Fibroblast of upper back skin (primary cell): ENCODE measurements at places on chromosomes 4 and X.
A peak's percentile ranks its signal among the peaks of the same experiment; 100 is the strongest.

- no peak for DNase-seq
Measured at GRCh38 chr4:155468282-155468681, 91.5 kb upstream of the MAP9 start.

DNA sequence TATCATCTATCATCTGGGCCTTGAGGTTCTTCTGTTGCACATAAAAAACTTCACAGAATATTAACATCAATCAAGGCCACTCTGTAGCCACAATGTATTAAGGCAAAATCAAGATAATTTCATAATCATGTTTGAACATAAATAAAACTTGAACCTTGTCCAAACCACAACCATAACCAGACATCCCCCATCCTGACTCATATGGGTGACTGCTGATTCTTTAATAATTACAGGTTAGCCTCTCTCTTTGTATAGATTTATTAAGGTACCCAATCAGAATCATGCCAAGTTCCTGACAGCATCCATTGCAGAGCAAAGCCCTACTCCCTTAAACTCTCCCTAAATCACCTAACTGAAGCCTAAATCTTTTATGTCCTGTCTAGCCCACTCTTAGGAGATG, 16.7 kb upstream of the AREG start:
- DNase-seq: no peak

DNA sequence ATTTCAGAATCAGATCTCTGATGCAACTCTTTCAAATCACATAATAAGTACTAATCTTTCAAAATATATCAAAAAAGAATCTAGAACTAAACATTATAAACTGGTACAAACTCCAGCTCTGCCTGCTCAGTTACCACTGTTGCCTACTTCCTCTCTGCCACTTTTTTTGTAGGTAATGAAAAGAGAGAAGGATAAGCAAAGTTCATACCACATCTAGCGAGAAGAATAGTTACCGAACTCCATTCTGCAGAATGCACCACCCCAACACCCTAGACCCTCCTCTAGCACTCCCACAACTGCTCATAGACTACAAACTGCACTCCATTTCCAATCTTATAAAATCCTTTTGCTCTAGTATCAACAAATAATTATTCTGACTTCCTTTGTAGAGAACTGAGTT, 19.7 kb upstream of the LRBA start:
- DNase-seq: no peak

DNA sequence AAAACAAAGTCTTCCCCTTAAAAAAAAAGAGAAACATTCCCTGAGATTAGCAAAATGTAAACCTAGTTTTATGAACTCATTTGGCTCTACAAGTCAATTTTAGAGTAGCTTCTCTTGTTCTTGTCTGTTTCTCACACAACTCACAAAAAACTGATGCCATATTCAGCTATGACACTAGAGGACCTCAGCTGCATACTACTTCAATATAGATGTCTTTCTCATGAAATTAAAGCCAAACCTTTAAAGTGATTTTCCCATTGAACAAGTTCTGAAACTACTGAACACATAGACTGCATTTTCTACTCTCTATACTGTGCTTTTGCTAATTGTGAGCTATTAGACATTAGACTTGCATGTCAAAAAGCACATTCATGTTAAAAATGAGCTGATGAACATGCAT, 49.8 kb downstream of the TBCK start:
- peak; percentile 74 for DNase-seq

DNA sequence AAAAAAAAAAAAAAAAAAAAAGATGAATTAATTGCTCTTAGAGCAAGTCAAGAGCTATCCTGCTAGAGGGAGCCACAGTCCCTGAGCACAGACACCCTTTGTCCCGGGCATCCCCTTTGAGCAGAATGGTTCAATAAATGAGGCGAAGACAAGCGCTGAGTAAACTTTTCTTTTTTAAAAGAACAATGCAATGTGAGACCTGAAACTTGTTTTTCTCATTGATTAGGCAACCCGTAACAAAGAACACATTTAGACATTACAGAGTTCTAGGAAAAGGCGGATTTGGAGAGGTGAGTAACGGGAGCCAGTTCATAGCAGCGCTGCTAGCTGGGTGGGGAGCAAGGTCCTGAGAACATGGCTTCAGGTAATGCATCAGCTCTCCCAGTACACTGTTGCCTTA, 46.1 kb downstream of the GRK4 start:
- DNase-seq: peak; percentile 6

GRCh38 chr4:109574931-109575804, 15.1 kb downstream of the MCUB start:
- no peak for DNase-seq

GRCh38 chr4:99403380-99404184, 31.6 kb downstream of the ADH7 start:
- DNase-seq: peak; percentile 65

DNA sequence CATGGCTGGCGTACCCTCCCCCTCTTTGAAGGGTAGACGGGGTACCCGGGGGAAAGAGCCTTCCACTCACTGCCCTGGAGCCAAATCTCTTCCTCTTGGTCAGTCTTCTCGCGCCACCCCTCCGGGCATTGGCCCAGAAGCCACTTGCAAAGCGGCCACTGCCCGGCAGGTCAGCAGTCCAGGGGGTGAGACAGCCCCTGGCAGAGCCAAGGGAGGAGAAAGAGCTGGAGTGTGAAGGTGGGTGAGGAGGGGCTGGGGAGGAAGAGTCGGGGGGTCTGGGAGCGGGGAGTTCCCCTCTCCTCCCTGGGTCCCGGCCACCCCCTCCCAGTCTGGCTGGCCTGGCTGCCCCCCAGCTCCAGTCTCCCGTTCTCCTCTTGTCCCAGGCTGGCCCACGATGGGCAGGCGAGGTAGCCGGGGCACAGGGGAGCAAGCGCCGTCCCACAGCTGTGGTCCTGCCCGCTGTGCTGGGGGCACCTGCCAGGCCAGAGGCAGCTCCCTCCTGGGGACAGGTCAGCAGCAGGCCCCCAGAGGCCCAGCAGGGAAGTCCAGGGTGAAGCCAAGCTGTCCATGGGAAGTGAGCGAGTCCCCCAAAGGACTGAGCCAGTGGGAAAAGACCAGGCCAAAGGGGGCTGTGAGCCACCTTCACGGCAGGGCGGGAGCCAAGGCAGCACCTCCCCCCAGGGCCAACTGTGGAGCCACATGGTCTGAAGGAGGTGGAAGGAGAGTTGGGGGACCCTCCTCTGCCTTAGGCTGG, 21.6 kb upstream of the DUSP9 start:
- DNase-seq: no peak

GRCh38 chr4:52860361-52860760, 1.8 kb upstream of the RASL11B start:
- DNase-seq: no peak

- peak; percentile 46 for DNase-seq
Measured at GRCh38 chr4:155609455-155610059, 57.1 kb upstream of the GUCY1A1 start.

GRCh38 chrX:96112689-96113088, 572.0 kb upstream of the DIAPH2 start:
- no peak for DNase-seq

- peak; percentile 31 for DNase-seq
Measured at GRCh38 chr4:152983221-152983620, 47.1 kb downstream of the FHDC1 start.

DNA sequence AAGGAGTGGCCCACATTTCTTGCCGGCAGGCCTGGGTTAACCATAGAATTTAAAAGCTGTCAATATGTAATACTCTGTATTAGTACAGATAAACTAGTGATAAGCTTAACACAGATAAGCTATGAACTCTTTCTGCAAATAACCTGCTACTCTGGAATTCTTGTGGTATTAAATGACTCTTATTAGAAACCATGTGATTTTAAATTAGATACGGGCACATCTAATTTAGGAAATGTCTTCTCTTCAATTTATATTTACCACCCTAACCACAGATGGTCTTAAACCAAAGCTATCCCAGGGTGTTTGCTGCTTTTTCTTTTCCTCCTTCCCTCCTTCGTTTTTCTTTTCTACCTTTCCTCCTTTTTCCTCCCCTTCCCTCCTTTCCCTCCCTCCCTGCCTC, 4.9 kb downstream of the GNRHR start:
- DNase-seq: no peak

GRCh38 chr4:105923497-105924238, 28.4 kb downstream of the NPNT start:
- no peak for DNase-seq

GRCh38 chr4:94924566-94924965, 166.8 kb downstream of the BMPR1B start:
- DNase-seq: no peak

- peak; percentile 38 for DNase-seq
Measured at GRCh38 chr4:156575430-156576073, 396.0 kb downstream of the PDGFC start.

GRCh38 chr4:155722816-155723499, 35.9 kb upstream of the GUCY1B1 start:
- peak; percentile 87 for DNase-seq

- peak; percentile 26 for DNase-seq
Measured at GRCh38 chr4:41719417-41719816, 29.1 kb downstream of the PHOX2B start.

DNA sequence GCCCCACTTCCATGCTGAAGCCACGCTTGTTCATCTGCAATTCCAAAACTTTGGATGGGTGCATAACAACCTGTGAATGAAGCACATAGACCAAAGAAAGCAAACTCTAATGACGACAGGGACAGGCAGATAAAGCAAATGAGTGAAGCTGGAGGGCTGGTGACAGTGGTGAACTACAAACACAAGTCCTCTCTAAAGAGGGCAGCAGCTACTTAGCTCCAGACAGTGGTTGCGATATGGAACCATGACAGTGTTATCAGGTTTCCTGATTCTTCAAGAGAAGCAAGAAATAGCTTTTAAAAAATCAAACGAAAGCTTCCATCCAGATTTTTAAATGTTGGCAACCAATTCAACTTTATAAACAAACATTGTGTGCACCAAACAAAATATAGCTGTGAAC, 23.8 kb downstream of the NOX1 start:
- no peak for DNase-seq

GRCh38 chrX:74104356-74105015, 199.5 kb upstream of the ZCCHC13 start:
- peak; percentile 7 for DNase-seq

DNA sequence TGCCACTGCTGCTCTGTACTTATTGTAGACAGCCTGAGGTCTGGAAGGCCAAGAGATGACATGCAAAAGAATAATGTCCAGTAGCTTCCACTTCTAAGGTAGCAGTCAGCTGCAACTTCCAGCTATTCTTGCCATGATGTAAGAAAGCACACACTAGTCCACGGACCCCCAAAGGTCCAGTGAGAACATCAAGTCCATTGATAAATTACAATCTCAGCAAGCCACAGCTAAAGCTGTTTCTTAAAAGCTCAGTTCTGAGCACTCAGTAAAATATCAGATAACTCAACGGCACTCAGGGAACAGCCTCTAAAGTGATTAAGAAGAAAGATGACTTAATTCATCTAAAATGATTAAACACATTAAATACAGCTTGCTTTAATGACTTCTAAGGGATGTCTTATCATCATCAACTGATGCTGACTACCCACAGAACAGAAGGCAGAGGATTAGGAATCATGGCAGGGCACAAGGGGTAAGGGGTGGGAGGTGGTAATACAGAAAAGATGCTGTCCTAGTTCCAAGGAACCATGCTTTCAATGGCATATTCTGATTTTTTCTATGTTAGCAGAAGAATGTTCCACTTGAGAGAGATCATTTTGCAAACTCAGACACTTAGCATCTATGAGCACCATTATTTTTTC, 99.1 kb upstream of the CBR4 start:
- DNase-seq: no peak

DNA sequence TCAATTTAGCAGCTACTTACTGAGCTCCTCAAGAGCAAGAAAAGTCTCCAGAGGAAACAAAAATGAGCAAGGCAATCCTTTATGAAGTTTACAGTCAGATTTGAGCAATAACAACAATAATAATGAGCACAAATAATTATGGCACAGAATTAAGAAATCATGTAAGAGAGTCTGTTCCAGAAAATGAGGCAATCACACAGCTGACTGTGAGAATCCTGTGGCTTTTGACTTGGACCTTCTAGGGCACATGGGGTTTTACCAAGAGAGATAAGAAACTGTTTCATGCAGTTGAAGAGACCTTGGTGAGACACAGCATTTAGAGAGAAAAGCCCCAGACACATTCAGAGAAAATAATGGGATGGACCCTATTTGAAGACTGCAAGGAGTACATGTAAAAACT, 362.6 kb upstream of the MAGEB2 start:
- DNase-seq: no peak

DNA sequence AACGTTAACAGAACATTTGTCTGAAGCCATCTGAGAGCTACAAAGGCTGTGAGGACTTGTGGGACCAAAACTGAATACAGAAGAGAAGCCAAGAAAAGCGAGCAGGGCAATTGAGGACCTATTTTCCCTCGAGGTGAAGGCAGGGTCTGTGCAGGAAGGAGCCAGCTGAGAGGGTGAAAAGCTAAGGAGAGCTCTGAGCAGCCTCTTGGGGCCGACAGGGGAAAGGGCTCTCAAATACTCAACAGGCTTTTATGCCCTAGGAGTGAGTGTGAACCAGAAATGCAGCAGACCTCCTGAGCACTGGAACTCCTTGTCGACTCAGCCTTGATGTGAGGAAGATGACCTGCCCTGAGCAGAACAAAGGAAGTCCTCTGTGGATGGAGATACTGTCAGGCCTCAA, 54.2 kb downstream of the C4orf50 start:
- no peak for DNase-seq

GRCh38 chr4:129144755-129145206, 48.8 kb downstream of the C4orf33 start:
- DNase-seq: no peak

- DNase-seq: no peak
Measured at GRCh38 chrX:141320801-141321200, 78.5 kb upstream of the SPANXC start.

DNA sequence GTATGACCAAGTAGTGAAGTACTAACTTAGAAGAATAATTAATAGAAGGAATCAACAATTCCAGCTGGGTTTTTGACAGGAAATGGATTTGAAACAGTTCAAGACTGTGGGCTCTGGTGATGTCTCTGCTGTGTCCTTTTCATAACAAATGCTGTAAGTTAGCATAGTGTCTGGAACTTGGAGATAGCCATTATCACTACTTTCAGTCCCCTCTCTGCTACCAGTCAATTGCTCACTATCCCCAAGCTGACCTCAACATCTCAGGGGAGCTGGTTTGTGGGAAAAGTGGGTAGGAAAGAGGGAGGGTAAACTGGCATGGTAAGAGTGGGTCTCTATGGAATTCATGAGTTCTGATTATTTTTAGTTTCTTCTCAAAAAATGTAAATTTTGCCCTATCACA, 231.4 kb upstream of the MID1 start:
- DNase-seq: no peak

GRCh38 chrX:152886716-152887115, 11.2 kb upstream of the ZNF185 start:
- DNase-seq: no peak

GRCh38 chrX:45191383-45191782, 9.3 kb downstream of the DIPK2B start:
- DNase-seq: no peak

DNA sequence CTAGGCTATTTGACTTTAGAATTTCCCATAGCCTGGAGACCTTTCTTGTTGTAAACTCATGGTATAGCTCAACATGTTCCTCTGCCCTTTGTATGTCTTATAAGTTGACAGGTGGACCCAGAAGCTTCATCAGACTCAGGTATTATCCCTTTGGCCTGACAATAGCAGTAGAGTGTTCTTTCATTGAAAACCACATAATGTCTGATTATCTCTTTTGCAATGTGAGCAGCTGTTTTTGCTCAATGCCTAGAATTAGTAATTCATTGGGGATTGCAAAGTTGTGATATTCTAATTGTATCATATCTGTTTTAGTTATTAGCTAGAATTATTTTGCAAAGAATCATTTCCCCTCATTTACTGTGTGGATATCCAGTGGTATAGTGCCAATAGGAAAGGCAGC, 27.5 kb downstream of the TBC1D19 start:
- no peak for DNase-seq

- DNase-seq: no peak
Measured at GRCh38 chr4:24570172-24570571, 14.2 kb downstream of the DHX15 start.
